ENCODE measurements at places on chromosomes 16 and 17. TPM values are rescaled to one million over a fixed set of nuclear protein-coding genes. Genes with fewer than 3 reads are reported as not detected.

- no peaks in the 10 kb centered on the region for H3K27me3 ChIP-seq
- H3K4me3 ChIP-seq, result no peak overlapping the region
- no peaks in the 10 kb centered on the region for H3K36me3 ChIP-seq
These were observed 8.9 kb upstream of the C16orf74 start for GRCh38 chr16:85759631-85760419.

The PSME3IP1 gene
- total RNA-seq, result 103 TPM

The KCNH4 gene
- total RNA-seq, result 1.7 TPM

DNA sequence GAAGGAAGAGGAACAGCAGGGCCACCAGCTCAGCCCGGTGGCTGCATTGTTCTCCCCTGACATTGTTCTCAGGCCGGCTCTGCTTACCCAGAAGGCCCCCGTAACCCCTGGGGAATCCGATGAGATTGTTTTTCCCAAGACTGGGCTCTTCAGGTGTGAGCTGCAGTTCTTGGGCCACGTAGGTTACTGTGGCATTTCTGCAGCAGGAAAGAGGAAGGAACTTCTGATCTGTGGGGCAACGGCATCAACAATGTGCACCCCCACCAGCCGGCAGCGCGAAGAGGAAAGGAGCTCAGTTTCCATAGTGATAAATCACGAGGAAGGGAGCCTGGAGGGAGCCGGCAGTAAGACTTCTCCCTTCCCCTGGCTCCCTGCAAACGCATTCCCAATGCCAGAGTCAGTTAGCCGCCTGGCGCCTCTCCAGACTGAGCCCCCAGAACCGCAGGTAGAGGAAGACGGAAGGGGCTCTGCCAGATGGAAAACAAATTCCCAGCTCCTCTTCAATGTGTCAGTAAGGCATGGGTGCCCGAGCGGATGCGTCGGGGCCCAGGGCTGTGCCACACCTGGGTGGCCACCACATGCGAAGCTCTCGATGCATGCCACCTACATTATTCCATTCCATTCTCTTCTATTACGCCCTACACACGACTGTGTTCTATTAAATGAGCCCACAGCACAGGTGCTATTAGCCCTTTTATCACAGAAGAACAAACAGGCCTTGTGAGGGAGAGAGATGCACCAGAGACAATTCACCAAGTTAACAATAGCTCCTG is 21.5 kb upstream of the PECAM1 start:
- H3K27ac ChIP-seq, result no peak overlapping the region
- no peaks in the 10 kb centered on the region for H3K36me3 ChIP-seq
- H3K4me1 ChIP-seq, result peaks cover 5% of the 10 kb centered on the region
- H3K27me3 ChIP-seq, result no peaks in the 10 kb centered on the region
- DNase-seq, result no peak
- no peak overlapping the region for H3K4me3 ChIP-seq

GRCh38 chr16:83849421-83849820 is 41.6 kb downstream of the HSBP1 start:
- DNase-seq, result no peak
- no peak overlapping the region for H3K27ac ChIP-seq
- no peaks in the 10 kb centered on the region for H3K27me3 ChIP-seq
- H3K4me3 ChIP-seq, result no peak overlapping the region
- H3K4me1 ChIP-seq, result no peaks in the 10 kb centered on the region

DNA sequence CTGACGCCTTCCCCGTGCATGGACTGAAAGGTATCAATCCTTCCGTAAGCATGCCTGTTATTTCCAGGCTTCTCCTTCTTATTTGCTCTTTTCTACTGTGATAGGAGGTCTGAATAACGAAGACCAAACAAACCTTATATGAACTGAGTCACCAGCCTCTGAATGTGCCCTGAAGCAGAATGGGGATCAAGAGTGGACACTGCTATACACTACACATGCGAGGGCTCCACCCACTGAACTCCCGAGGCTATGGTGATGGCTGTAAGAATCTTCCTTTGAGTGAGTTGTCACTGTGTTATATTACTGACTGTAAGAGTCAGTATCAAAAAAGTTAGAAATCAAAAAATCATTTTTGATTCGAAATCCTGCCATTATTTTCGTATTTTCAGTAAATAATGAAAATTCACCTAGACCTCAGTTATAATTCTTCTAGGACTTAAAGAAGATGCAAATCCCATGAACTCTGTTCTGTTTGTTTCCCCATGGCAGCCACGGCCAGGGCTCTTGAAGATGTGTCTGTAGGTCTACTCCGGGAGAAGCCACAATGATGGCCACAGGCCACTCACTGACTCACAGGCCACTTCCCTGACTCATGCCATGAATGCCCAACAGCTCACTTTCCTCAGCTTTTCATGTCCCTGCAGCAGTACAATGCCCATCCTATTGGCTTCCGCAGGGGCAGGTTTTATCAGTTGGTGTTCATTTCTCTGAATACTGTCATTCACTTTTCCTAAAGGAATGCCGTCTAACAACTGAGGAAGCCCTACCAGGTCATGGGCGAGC is 54.7 kb downstream of the ZZEF1 start:
- no peak overlapping the region for H3K27ac ChIP-seq
- H3K4me1 ChIP-seq, result no peaks in the 10 kb centered on the region
- H3K27me3 ChIP-seq, result no peaks in the 10 kb centered on the region
- H3K4me3 ChIP-seq, result no peak overlapping the region
- no peak for DNase-seq

The ADGRG3 gene
- total RNA-seq, result not detected

DNA sequence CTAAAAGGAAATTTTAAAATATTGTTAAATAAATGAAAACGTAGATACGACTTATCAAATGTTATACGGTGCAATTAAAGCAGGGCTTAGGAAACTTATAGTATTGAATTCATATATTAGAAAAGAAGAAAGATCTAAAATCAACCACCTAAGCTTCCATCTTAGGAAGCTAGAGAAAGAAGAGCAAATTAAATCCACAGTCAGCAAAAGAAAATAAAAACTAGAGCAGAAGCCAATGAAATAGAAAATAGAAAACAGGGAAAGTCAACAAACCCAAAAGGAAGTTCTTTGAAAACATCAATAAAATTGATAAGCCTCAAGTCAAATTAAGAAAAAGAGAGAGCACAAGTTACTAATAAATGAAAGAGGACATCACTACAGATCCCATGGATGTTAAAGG is 74.6 kb upstream of the CACNG5 start:
- no peaks in the 10 kb centered on the region for H3K27me3 ChIP-seq
- H3K4me1 ChIP-seq, result no peaks in the 10 kb centered on the region
- no peak for DNase-seq
- no peak overlapping the region for H3K4me3 ChIP-seq
- H3K36me3 ChIP-seq, result no peaks in the 10 kb centered on the region

The ADAP2 gene
- total RNA-seq, result 2.3 TPM

DNA sequence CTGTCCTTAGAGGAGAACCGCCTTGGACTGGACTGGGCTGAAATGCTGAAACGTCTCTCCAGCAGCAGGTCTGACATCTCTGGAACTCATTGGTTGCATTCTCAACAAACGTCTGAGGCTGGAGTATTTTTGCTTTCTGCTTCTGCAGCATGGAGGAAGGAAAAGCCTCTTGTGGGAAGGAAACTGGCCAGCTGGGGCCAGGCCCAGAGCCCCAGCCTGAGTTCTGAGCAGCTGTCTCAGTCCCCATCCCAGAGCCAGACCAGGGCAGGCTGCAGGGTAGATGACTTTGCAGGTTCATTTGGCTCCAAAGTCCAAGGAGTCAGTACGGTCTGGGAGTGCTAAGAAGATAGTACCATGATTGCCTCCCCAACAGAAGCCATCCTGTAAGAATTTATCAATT is 18.3 kb downstream of the TEKT3 start:
- H3K27me3 ChIP-seq, result no peaks in the 10 kb centered on the region
- no peak overlapping the region for H3K4me3 ChIP-seq
- H3K36me3 ChIP-seq, result no peaks in the 10 kb centered on the region
- DNase-seq, result no peak

The ORC6 gene
- 56.9 TPM for total RNA-seq

DNA sequence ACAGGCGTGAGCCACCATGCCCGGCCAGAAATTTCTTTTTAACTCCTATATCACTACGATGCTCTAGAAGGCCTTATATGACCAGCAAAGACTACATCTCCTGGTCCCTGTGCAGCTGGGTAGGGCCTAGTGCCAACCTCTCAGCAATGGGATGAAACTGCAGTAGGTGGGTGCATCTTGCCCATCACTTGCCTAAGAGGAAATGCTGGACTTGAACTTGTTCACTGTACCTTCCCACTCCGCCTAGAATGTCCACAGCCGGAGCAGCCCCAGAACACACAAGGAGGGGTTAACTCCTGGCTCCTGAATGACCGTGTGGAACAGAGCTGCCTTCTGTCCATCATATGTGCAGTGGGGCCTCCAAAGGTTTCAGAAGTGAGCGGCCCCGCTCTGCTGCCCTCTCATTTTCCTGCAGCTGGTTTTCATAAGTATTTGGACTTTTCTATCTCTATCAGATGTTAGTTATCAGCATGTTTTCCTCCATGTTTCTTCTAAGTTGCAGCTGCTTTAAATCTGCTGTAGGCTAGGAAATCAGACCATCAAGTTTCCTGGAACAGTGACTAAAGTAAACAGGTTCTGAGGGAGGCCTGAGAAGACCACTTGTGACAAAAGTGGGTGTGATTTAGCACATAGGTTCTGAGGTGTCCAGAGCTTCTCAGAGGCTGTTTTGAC is 52.5 kb downstream of the WSB1 start:
- peak overlapping the region; percentile 33 for H3K27ac ChIP-seq
- peaks cover 3% of the 10 kb centered on the region for H3K4me1 ChIP-seq
- H3K4me3 ChIP-seq, result no peak overlapping the region
- H3K27me3 ChIP-seq, result no peaks in the 10 kb centered on the region
- no peaks in the 10 kb centered on the region for H3K36me3 ChIP-seq

The ZMYND15 gene
- total RNA-seq, result not detected

GRCh38 chr16:29641561-29641960 is 21.5 kb upstream of the SPN start:
- peaks cover 23% of the 10 kb centered on the region for H3K4me1 ChIP-seq
- peak overlapping the region; percentile 4 for H3K27ac ChIP-seq
- no peak overlapping the region for H3K4me3 ChIP-seq
- DNase-seq, result peak; percentile 11
- no peaks in the 10 kb centered on the region for H3K36me3 ChIP-seq
- H3K27me3 ChIP-seq, result no peaks in the 10 kb centered on the region

GRCh38 chr16:52114379-52114778 is 432.6 kb downstream of the TOX3 start:
- H3K4me3 ChIP-seq, result no peak overlapping the region
- no peaks in the 10 kb centered on the region for H3K27me3 ChIP-seq
- DNase-seq, result no peak
- H3K4me1 ChIP-seq, result no peaks in the 10 kb centered on the region

- H3K4me3 ChIP-seq, result no peak overlapping the region
- H3K27me3 ChIP-seq, result no peaks in the 10 kb centered on the region
- H3K36me3 ChIP-seq, result no peaks in the 10 kb centered on the region
- peaks cover 7% of the 10 kb centered on the region for H3K4me1 ChIP-seq
- DNase-seq, result no peak
These were observed 19.8 kb downstream of the HOXB1 start for GRCh38 chr17:48510761-48511604.

DNA sequence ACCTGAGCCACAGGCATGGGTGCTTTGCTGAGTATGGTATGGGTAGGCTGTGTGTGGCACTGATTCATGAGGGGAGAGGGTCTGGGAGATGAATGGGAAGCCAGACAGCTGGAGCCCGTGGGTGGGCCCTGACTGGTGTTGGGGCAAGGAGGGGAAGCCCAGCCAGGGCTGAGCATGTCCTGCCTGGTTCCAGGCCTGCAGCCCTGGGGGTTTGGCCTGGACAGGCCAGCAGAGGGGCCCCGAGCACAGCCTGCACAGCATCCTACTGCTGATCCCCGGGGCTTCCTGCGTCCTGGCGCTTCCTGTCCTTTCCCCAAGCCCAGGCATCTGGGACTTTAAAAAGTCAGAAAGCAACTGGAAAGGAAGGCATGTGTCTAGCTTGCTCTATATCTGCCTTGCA is 4.6 kb upstream of the MVD start:
- H3K4me1 ChIP-seq, result peaks cover 8% of the 10 kb centered on the region
- H3K36me3 ChIP-seq, result no peaks in the 10 kb centered on the region
- H3K27ac ChIP-seq, result no peak overlapping the region
- no peak for DNase-seq

- no peaks in the 10 kb centered on the region for H3K27me3 ChIP-seq
- H3K4me1 ChIP-seq, result no peaks in the 10 kb centered on the region
- no peak overlapping the region for H3K4me3 ChIP-seq
These were observed 34.1 kb upstream of the WWOX start for GRCh38 chr16:78065319-78065718.

The GPR179 gene
- total RNA-seq, result 0.09 TPM

The GPR139 gene
- not detected for total RNA-seq

- H3K27ac ChIP-seq, result no peak overlapping the region
- no peaks in the 10 kb centered on the region for H3K36me3 ChIP-seq
- H3K4me1 ChIP-seq, result no peaks in the 10 kb centered on the region
These were observed 7.1 kb upstream of the TMC5 start for GRCh38 chr16:19410435-19411171.
